ENCODE measurements at places on chromosomes 1 and 21.

- no peak for DNase-seq
These were observed 378.9 kb downstream of the KCNH1 start for GRCh38 chr1:210754878-210755665.

GRCh38 chr1:218480588-218481099 lies 135.5 kb downstream of the TGFB2 start:
- DNase-seq = no peak

GRCh38 chr21:37508341-37508740 lies 141.8 kb downstream of the DYRK1A start:
- DNase-seq = no peak

GRCh38 chr1:165631342-165632151 lies 513 bp downstream of the MGST3 start:
- DNase-seq = peak; percentile 47

DNA sequence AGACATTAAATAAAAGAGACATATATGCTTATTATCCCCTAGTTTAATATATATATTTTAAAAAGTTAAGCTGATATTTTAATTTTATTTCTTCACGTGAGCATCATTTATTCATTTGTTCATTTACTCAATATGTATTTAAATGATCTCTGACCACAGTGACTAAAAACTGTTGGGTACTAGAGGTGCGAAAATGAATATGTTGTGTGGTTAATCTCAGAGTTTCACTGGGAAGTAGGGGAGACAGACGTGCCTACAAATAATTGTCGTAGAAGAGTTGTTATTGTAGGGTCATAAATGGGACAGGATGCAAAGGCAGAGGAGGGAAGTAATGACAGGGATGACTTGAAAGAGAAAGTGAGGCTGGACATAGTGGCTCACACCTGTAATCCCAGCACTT lies 213.0 kb upstream of the CACYBP start:
- DNase-seq = no peak

- no peak for DNase-seq
These were observed 68.8 kb upstream of the CAPZB start for GRCh38 chr1:19554090-19554489.

GRCh38 chr1:225519166-225519863 lies 91.5 kb upstream of the LBR start:
- no peak for DNase-seq

- DNase-seq = no peak
These were observed 11.7 kb upstream of the ABCD3 start for GRCh38 chr1:94406446-94406845.

DNA sequence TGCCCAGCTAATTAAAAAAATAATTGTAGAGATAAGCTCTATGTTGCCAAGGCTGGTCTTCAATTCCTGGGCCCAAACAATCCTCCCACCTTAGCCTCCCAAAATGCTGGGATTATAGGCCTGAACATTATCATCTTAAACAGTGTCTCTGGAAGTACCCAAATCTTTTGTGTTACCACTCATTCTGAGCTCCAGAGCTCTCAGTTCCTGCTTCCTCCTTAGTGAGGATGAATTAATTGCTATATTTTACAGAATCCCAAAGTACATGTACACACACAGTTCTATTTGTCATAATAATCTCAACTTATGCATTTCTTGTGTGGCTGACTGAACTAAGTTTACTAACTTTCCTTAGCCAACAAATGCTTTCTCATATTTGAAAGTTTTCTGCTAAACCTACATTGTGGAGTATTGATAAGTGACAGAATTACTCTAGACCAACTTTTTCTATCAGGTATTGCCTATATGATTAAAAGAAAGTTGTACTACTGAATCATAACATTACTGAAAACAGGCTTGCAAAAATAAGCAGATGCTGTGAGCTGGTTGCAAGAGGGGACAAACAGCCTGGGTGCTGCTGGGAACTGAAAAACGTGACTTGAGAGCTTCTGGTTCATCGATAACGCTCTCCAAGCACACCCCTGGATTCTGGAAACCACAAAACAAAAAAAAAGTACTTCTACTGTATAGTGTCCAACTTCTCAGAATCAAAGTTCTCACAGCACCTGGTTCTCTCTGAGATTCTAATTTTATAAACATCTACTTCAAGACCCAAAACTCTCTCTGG lies 15.3 kb downstream of the VAV3 start:
- no peak for DNase-seq

DNA sequence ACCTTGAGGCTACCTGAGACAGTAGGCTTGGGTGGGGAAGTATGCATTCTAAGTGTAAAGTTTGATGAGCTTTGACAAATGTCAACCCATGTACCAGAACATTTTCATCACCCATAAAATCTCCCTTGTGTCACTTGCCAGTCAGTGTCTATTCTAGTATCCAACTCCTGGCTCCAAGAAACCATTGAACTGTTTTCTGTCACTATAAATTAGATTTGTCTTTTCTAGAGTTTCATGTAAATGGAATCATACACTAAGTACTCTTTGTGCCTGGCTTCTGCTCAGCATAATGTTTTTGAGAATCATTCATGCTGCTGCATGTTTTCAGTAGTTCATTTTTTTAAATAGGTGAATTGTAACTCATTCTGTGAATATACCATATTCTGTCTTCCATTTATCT lies 165.4 kb downstream of the DNM3 start:
- DNase-seq = no peak

DNA sequence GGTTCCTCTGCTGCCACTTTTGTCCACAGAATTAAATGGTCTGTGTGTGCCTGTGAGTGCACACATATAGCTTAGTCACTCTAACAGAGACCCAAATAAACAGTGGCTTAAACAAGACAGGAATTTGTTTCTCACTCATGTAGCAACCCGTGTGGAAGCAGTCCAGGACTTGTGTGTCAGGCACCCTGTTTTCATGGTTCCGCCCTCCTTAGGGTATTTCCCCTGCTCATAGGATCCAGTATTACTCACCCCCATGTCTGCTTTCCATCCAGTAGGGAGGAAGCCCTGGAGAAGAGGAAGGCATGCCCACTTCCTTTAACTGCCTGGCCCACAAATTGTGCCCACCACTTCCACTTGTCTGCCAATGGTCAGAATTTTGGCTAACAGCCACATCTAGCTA lies 41.3 kb upstream of the TACSTD2 start:
- no peak for DNase-seq

DNA sequence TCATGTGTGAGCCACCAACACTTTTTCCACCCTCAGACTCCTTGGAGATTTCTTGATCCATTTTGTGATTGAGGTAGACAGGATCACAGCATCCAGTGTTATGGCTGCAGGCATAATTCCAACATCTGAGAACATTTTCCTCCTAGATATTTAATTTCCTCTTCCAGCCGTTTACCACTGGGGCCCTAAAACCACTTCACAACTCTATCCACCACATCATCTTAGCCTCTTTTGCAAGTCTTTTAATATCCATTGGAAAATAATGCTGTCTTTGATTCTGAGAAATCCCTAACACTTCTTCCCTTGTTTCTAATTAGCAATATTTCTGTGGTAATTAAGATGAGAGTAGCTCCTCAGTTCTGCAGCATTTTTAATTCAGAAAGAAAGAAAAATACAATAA lies 190.1 kb downstream of the TNR start:
- DNase-seq = no peak

- DNase-seq = no peak
These were observed 15.4 kb upstream of the PTTG1IP start for GRCh38 chr21:44888581-44889550.

GRCh38 chr21:25421321-25422028 lies 185.8 kb downstream of the MRPL39 start:
- peak; percentile 58 for DNase-seq

GRCh38 chr21:31599563-31599962 lies 59.9 kb upstream of the SOD1 start:
- DNase-seq = no peak

DNA sequence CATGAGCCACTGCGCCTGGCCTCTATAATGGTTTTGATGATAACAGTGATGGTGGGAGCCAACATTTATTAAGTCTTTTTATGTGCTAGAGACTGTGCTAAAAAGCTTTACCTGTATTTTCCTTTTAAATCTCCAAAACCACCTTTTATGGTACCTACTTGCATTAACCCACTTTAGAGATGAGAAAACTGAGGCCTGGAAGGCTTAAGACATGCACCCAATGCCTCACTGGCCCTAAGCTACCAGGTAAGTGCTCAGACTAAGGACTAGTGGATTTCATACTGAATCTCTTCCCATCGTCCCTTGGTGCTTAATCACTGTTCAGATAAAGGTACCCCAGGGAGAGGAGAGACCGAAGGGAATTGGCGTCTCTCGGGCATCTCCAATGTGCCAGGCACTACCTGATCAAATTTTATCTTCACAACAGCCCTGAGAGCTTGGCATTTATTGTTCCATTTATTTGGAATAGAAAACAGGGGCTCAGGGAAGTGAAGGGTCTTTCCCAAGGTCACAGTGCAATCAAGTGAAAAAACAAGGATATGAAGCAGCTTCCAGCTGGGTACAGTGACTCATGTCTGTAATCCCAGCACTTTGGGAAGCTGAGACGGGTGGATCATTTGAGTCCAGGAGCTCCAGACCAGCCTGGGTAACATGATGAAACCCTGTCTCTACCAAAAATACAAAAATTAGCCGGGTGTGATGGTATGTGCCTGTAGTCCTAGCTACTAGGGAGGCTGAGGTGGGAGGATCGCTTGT lies 84.2 kb downstream of the LACTBL1 start:
- DNase-seq = no peak

DNA sequence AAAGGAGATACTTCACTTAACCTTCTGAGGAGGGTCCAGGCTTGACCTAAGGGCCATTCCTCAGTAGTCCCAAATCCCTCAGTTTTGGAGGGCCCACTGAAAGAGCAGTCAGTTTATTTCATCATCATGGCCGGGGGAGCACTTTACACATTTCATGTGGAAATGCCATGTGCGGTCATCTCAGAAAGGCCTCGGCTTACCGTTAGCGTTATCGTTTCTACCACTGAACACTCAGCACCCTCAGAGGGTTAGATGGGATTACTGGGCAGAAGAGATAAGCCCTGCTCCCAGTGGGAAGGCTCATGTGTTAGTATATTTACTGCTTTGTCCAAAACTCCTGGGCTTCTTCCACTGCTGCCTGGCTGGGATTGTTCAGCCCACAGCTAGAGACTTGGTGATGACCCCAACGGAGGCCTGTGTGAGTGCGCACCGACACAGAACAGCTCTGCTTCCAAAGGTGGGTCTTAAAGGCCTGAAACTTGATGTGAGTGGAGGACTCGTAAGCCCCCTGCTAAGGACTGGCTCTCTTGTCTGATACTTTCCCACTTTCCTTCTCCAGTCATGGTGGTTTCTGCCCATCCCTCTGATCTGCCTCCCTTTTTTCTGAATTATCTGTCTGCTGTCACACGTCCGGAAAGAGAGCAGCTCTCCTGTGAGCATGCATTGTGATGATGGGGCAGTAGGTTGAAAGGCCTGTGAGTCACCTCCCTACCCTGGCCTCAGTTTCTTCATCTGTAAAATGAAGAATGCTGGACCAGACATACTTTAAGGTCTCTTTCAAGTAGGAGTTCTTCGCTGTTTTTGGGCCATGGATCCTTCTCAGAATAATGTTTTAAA lies 284.5 kb downstream of the ASTN1 start:
- DNase-seq = no peak

GRCh38 chr21:45443595-45444181 lies 38.7 kb downstream of the COL18A1 start:
- no peak for DNase-seq

- no peak for DNase-seq
These were observed 3.1 kb upstream of the ADARB1 start for GRCh38 chr21:45071078-45071873.

DNA sequence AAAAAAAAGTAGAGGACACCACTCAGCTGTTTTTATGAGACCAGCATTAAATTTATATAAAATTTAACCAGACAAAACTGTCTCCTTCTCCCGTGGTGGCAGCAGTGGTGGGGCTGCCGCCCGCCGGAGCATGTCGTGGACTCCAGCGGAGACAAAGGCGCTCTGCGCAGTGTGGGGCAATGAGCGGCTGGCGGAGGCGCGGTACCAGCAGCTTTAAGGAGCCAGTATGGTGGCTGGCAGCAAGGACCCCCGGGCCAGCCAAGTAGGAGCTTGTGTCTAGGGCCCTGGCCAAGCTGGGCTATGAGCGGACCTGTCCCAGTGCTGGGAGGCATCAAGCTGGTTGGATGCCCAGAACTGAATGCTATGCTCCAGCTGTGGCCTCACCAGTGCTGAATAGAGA lies 2102.9 kb downstream of the NCAM2 start:
- DNase-seq = no peak

GRCh38 chr1:226349801-226350518 lies 41.0 kb upstream of the LIN9 start:
- DNase-seq = no peak

DNA sequence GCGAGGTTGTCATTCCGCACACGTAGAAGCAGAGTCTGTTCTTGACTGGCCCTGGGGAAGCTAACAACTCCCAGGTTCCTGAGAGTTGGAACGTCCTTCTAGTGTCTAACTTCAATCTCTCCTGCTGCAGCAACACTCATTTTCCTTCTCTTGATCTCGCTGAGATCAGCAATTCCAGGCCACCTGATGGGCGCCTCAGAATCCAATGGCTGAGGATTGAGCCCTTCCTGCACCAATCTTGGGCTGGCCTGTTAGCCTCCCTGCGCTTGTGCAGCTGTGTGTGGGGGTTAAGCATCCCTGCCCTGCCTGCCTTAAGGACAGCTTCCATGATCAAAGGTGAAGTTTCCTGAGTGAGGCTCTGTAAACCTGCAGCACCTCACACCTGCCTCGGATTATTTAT lies 87.9 kb downstream of the SYT2 start:
- no peak for DNase-seq

DNA sequence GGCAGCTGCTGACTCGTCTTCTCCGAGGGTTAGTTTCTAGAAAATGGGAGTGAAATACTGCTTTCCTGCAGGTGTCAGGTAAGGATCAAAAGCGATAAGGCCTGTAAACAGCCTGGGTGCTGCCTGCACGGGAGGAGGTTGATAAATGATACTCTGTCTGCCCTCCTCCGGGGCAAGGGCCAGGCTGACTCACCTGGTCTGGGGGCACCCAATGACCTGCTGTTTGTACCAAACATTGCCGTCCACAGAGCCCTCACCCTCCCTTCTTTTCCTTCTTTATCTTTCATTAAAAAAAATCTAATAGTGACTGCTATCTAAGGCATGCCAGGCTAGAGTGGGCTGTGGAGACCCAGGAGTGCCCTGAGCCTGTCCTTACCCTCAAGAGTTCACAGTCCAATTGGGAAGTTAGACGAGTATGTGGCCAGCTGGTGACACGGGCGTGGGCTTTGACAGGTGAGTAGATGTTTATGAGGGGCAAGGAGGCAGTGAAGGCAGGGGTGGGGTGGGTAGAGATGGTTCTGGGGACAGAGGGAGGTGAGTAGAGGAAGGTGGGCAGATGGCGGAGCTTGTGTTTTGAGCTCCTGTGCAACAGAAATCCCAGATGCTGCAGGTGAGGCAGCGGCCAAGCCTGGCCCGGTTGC lies 16.2 kb downstream of the EDN2 start:
- DNase-seq = no peak

DNA sequence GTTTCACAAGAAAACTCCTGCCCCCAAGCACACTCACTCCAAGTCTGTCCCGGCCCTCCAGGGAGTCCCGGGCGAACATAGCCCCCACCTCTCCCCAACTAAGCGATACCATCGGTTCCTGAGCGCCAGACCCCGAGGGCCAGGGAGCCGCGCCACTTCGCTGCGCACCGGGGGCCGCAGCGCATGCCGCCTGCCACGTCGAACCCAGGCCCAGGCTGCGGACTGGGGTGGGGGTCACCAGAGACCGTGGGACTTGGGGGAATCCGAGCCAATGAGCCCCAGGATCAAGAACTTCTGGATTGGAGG lies 801 bp downstream of the RSPO1 start:
- DNase-seq = no peak

Data from stimulated activated CD8-positive, alpha-beta memory T cell treated with anti-CD3 and anti-CD28 coated beads, Interleukin-7, amount 100 ng/mL, for 48 hours (primary cell).